ENCODE measurements at places on chromosomes 6 and 20.

DNA sequence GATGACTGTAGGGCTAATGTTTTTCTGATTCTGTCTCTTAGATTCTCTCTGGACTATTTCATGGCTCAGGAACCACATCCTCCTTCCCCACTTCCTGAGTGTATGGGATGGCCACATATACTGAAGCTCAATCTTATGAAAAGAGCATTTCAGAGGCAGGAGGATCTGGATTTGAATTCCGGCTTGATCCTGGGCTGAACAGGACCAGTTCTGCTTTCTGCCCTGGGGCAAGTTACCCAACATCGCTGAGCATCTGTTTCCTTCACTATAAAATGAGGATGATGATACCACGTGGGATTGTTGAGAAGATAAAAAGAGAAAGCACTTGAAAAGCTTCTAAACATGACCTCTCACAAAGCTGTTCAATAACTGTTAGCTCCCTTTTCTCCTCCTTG, 168.4 kb upstream of the TNFAIP3 start:
- DNase-seq = no peak

DNA sequence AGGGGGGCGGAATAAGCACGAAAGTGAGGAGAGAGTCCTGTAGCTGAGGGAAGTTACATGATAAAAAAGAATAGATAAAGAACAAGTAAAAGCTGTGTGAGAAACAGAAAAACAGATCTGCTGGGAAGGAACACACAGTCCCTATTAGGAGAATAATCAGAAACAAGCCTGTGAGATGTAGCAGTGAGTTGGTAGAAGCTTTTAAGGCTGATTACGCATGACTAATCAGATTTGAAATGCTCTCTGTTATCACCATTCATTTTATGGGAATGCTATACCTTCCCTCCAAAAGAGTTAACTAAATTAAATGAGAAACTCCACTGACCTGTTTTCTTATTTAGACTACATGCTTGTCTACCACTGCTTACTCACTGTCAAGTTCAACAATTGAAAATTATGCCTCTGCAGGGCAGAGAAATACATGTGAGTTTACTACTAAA, 15.8 kb downstream of the REPS1 start:
- DNase-seq = peak; percentile 81

- DNase-seq = peak; percentile 13
Measured at GRCh38 chr6:125154118-125154760, 666 bp downstream of the TPD52L1 start.

DNA sequence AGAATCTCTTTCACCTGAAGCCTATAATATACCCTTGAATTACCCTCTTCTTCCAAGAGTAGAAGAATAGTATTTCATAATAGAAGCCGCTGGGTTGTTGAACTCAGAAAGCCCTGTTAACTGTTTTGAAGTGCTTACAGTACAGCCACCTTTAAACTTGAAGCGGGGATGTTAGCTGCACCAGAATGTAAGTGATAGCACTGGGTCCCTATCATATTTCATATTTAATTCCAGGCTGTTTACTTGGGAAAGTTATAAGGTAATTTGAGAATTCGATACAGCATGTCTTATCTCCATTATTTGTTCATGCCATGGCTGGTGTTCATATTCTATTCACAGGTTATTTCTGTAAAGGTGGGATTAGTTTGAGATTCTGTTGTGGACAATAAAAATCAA, 63.5 kb upstream of the VSTM2L start:
- no peak for DNase-seq

GRCh38 chr6:39669207-39669972, 55.8 kb downstream of the KIF6 start:
- DNase-seq = no peak

All from amniotic epithelial cell (primary cell).